Left colon (tissue), 2 donors: ENCODE measurements at places on chromosomes 12 and 14. TPM values are rescaled to one million over a fixed set of nuclear protein-coding genes. Genes with fewer than 3 reads are reported as not detected.

GRCh38 chr12:49584591-49584990 is 16.6 kb upstream of the MCRS1 start:
- no peak for DNase-seq

- DNase-seq = no peak
Observed at GRCh38 chr12:52673217-52673616, 7.0 kb downstream of the KRT1 start.

DNA sequence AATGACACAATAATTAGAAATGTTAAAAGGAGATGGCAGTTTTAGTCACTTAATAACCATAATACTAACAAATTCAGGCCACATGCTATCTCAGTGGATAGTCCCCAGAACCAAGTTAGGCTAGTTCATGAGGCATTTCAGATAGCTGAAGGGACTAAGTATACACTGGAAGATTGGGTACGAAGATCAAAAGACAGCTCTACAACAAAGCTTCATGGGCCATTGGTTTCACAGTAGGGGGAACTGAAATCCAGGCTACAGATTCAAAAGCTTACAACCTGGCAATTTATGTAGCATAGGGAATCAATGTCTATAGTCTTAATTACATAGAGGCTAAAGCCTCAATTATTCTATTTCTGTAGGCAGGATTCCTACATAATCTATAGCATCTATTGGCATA is 343.0 kb downstream of the RGS6 start:
- no peak for DNase-seq

CLEC14A gene
- total RNA-seq = 7.7 TPM

GRCh38 chr12:111124183-111124582 is 203.8 kb upstream of the MYL2 start:
- no peak for DNase-seq

DNA sequence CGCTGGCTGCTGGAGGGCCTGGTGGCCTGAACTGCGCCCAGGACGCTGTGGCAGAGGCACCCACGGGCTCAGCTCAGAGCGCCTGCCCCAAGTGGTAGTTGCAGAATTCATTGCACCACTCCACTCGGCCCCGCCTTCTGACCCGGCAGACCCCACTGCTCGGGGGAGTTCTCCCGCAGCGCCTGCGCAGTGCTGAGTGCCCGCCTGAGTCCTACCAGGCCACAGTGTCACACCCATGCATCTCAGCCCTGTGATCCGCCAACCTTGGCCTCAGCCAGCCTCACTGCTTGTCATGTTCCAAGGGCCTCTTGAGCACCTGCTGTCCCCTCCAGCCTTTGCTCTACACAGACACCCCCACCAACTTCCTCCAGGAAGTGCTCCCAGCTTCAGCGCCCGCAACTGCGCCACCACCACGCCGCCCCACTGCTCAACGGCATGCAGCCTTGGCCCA is 12.2 kb downstream of the DEGS2 start:
- DNase-seq = peak; percentile 48

DNA sequence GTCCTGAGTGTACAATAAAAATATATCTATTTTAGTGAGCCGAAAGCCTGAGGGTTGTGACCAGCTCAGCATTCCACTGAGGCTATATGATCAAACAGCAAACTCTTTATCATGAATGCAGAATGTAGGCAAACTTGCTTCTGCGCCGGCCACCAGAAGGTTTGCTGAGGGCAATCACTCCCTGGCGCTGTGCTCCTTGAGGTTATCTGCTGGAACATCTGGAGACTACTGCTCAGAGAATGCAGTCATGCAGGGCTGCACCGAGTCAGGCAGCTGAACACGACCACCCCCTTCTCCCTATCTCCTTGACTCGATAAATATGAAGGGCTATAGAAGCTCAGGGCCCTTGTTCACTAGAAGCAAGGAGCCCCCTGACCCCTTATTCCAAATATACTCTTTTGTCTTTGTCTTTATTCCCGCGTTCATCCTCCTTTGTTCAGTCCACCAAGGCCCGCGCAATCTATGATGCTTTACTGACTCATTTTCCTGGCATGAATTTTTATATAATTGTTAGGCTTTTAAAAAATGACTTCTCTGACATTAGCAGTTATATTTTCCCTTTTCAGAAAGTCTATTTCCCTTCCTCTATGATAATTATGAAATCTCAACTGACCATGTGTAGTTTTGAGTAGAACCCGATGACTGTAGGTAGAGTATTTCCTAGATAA is 1089.3 kb downstream of the SLC16A7 start:
- DNase-seq = no peak

BHLHE41 gene
- 48.4 TPM for total RNA-seq

DNA sequence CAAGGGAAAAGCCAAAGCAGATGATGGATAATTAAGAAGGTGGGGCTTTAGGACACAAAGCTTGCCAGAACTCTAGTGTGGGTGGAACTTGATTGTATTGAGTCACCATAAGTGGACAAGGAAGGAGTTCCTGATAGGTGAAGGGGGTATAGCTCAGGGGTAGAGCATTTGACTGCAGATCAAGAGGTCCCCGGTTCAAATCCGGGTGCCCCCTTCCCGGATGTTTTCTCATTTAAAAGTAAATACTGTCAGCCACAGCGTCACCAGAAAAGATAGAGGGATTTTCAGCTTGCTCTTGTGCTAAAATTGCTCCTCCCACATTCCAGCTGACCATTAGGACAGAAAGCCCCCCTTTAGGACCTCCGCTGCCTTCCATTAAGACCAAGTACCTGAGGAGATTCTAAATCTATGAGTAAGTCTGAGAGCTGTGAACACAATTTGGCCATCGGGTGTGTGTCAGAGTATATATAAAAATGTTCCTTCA is 36.6 kb downstream of the DCAF4 start:
- peak; percentile 19 for DNase-seq

LMNTD1 gene
- total RNA-seq = not detected

GRCh38 chr12:53115112-53115890 is 12.0 kb downstream of the SOAT2 start:
- no peak for DNase-seq
